ENCODE measurements at places on chromosomes 7 and 10.

DNA sequence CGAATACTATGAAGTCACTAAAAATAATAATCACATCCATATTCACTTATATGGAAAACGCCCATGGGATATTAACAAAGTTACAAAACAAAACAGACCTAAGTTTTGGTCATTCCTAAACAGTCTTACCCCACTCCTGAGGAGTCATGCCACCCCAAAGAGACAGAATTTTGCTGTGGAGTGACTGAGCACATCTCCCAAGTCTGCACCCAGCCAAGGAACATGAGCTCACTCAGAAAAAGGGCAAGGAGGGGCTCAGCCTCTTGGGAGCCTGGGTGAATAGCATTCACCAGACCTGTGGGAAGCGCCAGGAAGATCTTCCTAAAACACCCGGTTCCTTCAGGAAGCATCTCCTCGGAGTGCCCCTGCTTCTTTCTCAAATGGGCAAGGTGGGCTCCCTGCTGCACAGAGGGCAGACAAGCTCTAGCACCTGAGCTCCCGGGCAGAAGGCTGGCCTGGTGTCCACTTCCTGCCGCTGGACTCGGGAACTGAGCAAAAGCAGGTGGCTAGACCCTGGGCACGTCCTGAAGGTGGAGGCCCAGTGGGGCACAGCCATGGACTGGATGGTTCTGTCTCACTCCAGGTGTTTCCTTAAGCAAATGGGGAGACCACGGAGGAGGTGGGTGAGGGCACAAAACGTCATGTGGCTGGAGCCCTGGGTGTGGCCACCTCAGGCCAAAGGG, 31.0 kb downstream of the TNS3 start:
- no peak for DNase-seq

DNA sequence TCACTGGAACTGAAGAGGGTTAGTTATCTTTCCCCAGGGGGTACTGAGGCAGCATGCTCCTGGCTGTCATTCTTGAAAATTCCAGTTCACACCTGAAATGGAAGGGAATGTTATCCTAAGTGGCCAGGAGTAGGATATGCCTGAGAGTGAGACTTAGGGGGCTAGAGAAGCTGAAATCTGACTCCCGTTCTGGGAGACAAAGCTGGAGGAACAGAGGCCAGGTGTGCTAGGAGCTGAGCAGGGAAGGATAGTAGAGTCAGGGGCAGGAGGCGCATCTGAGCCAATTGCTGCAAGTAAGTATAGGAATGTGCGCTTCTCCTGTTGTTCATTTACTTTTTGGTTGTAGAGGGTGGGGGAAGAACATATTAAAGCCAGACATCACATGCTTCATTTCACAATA, 58.1 kb upstream of the KIAA1217 start:
- no peak for DNase-seq

- DNase-seq, result no peak
These were observed 611.0 kb downstream of the PARD3 start for GRCh38 chr10:34203966-34204630.

- DNase-seq, result peak; percentile 91
These were observed 3.3 kb upstream of the SHH start for GRCh38 chr7:155815332-155816191.

GRCh38 chr10:48809261-48809660, 124.6 kb downstream of the WDFY4 start:
- DNase-seq, result no peak

GRCh38 chr10:62763155-62763554, 41.4 kb upstream of the ADO start:
- no peak for DNase-seq

All from HEK293T (cell line).